ENCODE measurements at places on chromosomes 5 and 9.

GRCh38 chr5:132428147-132428482 lies 58.6 kb downstream of the SLC22A5 start:
- DNase-seq = no peak

GRCh38 chr5:159208514-159209437 lies 577 bp downstream of the RNF145 start:
- peak; percentile 55 for DNase-seq

DNA sequence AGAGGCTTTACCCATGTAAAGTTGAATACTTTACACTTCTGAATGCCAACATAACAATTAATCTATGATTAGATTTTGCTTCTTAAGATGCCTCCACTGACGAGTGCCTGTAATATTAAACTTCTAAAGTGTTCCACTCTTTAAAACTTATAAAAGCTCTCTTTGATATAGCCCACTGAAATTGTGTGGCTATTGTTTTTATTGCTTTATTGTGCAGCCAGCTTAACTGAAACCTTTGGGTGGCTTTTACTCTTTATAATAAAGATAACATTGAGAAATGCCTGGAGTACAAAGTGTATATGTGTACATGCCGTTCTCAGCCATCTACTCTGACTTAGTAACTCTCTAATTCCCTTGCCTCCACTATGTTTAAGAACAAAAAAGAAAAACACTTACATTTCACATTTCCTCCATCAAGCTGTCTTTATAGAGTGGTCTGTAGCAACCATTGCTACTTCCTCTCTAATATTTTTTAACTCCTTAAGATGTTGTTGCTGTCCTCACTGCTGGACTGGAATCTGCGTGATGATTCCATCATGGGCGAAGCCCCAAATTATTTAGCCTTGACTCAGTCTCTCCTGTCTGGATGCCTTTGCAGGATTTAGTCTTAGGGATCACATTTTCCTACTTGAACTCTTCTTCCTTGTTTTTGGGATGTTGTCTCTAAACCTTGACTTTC lies 9.1 kb downstream of the PIK3R1 start:
- DNase-seq = no peak

DNA sequence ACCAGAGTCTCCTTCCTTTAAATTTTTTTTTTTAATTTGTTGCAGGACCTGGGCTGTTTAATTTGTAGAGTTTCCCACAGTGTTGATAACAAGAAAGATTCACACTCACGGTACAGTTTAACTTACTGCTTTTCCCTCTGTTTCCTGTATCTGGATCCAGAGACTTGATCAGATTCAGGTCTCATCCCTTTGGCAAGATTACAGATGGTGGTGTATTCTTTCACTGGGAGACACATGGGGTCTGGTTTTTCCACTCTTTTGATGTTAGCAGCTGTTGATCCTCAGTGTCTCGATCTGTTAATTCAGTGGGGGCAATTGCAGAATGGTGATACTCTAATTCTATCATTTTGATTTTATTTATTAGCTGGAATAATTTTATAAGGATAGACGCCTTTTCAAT lies 75.4 kb upstream of the TNFAIP8 start:
- no peak for DNase-seq

DNA sequence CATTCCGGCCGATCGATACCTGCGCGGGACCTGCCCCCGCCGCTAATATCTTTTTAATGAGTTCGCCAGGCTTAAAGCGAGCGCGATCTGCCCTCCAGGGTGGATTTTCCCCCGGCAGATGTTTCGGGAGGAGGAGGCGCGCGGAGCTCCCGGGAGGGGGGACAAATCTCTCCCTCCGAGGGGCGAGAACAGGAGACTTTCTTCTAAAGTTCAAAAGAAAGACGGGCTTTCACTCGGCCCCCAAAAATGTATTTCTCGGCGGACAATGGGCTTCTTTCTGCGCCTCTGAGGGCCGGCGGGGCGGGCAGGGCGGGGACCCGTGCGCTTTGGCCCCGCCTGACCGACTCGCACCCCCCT lies 4.1 kb upstream of the PRDM12 start:
- no peak for DNase-seq

Data from fibroblast of skin of abdomen (primary cell).